ENCODE measurements at places on chromosomes 16 and 17.
A peak's percentile ranks its signal among the peaks of the same experiment; 100 is the strongest.

- no peak for DNase-seq
These were observed 98.9 kb downstream of the N4BP1 start for GRCh38 chr16:48511071-48511540.

DNA sequence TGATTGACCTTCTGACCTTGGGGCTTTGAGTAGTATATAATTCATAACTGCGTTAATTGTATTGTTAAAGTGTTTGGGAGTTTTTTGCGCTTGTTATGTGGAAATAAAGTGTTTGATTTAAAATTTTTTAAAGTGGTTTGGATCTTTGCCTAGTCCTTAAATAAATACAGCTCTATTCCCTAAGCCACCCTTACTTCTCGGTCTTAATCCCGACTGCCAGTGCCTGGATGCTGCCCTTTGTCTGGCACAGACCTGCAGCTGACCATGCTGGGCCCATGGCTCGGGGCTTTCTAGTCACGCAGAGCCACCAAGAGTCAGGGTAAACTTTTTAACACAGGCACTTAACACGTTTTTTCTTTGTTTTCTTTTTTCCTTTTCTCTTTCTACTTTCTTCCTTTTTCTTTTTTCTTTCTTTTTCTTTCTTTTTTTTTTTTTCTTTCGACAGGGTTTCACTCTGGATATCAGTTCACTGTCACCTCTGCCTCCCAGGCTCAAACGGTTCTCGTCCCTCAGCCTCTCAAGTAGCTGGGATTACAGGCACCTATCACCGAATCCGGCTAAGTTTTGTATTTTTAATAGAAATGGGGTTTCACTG, 19.6 kb upstream of the SLC5A11 start:
- no peak for DNase-seq

DNA sequence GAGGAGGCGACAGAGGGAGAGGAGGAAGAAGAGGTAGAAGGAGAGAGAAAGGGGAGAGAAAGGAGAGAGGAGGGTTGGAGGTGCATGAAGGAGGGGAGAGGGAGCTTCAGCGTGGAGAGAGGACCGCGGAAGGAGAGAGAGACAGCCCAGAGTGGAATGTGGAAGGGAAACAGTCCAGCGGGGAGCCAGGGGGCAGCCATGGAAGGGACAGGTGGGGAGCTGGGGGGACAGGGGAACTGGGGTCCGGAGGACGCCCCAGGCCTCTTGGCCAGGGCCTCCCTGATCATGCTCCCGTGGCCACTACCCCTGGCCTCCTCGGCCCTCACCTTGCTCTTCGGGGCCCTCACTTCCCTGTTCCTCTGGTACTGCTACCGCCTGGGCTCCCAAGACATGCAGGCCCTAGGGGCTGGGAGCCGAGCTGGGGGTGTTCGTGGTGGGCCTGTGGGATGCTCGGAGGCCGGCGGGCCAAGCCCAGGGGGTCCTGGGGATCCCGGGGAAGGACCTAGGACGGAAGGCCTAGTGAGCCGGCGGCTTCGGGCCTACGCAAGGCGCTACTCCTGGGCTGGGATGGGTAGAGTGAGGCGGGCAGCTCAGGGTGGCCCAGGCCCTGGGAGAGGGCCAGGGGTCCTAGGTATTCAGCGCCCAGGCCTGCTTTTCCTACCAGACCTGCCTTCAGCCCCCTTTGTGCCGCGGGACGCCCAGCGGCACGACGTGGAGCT, 759 bp downstream of the ASPHD1 start:
- DNase-seq = no peak

GRCh38 chr17:28967221-28968135, 16.2 kb upstream of the PHF12 start:
- no peak for DNase-seq

- no peak for DNase-seq
These were observed 49.0 kb downstream of the RBFOX1 start for GRCh38 chr16:7381671-7382070.

DNA sequence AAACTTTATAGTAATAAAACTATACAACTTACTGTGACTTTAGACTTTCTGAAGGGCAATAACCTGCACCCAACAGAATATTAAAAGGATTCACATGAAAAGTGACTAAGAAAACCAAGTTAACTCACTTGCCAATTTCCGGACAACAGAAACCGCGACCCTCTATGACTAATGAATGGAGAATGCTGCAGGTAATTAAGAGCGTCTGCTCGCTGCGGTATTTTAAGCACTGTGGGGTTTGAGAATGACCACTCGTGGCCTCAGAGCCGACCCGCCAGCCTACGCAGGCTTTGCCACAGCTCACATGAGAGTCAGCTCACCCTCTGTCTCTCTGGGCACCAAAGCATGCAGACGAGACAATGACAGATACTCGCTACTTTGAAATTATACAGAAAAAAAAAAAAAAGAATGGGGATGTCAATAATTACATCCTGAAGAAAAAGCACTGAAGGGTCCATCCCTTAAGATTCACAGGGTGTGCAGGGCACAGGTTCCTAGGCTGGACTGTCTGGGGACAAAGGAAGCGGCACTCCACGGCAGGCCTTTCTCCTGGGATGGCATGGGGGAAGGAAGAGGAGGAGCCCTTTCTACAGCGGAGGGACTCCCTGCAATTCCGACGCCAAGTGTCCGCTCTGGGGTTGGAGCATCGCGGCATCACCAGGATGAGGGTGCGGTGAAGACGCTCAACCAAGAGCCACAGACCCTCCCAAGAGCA, 35.0 kb downstream of the ZCCHC14 start:
- DNase-seq = peak; percentile 35

DNA sequence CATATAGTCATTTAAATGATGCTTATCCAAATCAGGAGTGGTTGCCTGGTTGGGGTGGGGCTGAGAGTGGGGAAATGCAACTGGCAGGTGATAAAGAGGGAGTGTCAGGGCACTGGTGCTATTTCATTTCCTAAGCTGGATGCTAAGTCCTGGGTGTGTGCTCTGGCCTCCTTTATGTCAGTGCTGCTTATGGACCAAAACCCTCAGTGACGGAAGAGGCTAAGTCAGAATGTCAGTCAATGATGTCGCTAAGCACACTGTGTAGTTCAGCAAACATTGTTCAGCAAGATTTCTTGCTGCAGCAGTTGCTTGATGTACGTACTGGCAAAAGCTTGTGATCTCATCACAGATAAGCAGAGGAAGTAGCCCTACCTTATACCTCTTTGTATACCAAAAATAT, 16.4 kb upstream of the FLCN start:
- no peak for DNase-seq

DNA sequence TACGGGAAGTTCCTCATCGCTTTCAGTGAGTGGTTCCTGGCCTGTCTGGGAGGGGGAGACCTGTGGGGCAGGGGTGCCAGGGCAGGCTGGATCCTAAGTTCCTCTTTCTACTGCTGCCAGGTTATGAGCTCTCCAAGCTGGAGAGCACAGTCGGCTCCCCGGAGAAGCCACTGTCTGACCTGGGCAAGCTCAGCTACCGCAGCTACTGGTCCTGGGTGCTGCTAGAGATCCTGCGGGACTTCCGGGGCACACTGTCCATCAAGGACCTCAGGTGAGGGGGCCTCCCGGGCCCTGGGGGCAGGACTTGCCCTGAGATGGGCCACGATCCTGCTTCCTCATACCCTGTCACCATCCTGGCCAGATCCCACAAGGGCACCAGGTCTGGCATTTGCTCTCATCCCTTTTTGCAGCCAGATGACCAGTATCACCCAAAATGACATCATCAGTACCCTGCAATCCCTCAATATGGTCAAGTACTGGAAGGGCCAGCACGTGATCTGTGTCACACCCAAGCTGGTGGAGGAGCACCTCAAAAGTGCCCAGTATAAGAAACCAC, 5.1 kb downstream of the PRSS8 start:
- DNase-seq = no peak

DNA sequence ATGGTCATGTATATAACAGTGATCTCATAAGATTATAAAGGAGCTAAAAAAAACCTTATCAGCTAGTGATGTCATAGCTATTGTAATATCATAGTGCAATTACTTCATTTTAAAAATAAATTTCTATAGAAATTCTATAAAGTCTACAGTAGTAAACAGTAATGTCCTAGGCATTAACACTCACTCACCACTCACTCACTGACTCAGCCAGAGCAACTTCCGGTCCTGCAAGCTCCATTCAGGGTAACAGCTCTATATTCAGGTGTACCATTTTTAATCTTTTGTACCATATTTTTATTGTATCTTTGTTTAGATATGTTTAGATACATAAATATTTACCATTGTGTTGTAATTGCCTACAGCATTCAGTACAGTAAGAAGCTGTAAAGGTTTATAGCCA, 524.4 kb upstream of the CDH5 start:
- no peak for DNase-seq

- DNase-seq = no peak
These were observed 3.6 kb downstream of the THOC6 start for GRCh38 chr16:3027489-3027795.

- DNase-seq = no peak
These were observed 9.4 kb upstream of the ATP2A3 start for GRCh38 chr17:3973495-3974137.

DNA sequence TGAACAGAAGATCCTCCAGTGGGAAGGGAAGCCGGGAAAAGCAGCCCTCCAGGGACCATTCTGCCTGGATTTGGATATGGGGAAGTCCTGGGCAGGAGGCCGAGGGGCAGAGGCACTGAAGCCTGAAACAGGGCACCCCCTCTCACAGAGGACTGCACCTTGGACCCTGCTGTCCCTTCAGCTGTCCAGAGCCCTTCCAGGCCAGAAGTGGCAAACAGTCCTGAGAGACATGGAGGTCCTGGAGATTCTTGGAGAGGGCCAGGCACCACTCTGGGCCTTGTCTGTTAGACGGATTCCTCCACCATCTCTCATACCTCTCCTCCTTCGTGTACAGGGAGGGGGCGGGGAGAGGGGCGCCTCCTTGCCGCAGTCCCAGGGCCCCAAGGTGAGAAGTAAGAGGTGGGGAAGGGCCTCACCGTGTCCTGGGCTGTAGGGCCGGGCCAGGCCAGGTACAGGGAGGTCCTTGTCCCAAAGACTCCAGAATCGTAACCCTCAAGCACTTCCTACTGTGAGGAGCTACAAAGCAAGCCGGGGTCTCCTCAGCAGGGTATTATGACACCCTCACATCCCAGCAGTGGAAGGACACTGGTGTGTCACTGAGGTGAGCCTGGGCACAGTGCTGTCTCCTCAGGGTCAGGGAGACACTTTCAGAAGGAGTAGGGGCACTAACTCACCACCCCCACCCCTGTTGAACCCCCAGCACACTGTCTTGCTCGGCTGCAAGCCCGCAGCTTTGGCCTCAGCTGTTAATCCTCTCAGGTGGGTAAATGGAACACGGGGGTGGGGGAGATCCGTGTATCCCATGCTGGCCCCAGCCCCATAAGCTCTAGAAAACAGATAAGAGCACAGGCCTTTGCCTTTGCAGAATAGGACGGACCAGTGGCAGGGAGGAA, 16.6 kb upstream of the TBX2 start:
- DNase-seq = no peak

DNA sequence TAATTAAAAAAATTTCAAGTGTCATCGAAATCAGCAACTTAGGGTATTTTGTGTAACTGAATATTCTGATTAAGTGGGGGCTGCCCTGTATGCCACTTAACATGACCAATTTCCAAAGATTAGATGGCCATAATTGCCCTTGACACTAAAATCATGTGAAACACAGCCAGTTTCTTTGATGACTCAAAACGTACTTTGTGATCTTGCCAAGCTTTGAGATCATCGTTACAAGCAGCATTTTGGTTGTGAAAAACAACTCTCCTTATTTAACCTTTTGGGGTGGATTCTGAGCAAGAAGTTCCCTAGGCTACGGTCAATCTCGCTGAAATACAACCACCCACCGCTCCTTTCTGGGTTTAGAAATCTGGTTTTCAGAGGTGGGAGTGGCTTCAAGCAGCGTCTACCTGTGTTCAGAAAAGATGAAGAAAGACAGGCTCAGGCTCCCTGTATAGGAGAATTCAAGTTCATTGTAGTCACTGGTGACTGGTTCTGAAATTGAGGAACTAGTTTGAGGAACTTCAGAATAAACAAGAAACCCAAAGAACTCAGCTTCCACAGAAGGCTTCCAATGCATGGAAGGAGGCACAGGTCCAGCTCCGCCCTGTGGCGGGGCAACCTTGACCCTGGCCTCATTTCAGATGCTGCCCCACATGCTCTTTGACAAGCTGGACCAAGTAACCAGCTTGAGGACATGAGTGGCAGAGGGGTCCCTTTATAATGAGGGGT, 9.4 kb downstream of the MAP3K14 start:
- peak; percentile 67 for DNase-seq

GRCh38 chr16:52805559-52806168, 247.0 kb downstream of the CHD9NB start:
- DNase-seq = no peak

- DNase-seq = no peak
These were observed 800 bp downstream of the PLEKHH3 start for GRCh38 chr17:42675965-42676423.

- DNase-seq = no peak
These were observed 14.2 kb downstream of the CDRT4 start for GRCh38 chr17:15453246-15453645.

GRCh38 chr17:61411261-61412142, 11.9 kb downstream of the TBX2 start:
- no peak for DNase-seq

DNA sequence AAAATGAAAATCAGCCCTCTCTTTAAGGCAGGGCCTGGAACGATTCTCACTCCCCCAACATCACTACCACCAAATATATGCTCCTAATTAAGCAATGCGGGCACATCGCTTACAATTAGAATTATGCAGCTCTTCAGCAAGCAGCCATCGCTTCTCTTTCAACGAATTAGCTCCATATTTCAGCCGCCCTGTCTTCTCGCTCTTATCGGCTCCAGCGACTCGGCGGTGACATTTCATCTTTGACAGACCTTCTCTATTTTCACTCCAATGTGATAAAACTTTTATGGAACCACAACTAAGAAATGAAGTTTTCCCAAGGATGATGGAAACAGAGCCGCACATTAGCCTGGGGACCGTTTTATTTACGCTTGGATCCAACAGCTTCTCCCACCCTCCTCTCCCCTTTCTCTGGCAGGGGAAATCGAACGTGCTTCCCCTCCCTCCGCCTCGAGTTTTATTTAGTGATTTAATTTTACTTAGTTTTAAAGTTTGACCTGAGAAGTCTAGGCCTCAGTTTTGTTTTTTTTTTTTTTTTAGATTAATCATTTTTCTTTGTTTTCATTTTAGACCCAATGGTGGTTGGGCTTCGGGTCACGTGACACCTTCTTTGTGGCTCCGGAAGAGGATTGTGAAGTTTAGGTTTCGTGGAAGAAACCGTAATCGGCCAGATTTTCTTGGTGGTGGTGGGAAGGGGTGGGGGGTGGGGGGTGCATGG, 3.1 kb upstream of the HOXB2 start:
- DNase-seq = peak; percentile 42

DNA sequence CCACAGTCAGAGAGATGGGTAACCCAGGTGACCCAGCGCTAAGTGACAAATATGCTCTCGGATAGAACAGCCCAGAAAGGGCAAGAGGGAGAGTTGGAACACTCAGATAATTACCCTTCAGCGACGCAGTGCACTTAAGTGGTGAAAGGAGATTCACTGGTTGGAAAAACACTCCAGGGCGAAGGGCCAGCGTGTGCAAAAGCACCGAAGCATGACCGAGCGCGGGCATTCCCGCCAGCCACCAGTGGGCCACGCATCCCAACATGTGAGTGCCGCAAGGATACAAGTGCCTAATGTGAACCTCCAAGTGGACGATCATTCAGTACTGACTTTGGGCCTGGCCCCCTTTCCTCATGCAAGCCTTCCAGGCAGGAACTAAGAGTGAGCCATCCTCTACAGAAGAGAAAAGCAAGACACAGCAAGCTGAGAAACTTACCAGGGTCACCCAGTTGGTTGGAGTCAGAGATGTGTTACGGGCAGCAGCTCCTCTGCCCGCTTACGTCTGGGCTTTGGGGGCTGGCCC, 258.4 kb downstream of the C16orf95 start:
- DNase-seq = no peak
